Activated T-cell treated with anti-CD3 and anti-CD28 coated beads, Interleukin-2, amount 50 U/mL, for 1 hour (primary cell): ENCODE measurements at places on chromosomes 4 and X.

GRCh38 chr4:76784237-76784636 lies 113.7 kb downstream of the SOWAHB start:
- DNase-seq: no peak

- DNase-seq: no peak
Observed at GRCh38 chr4:88008122-88008742, 797 bp downstream of the PKD2 start.

DNA sequence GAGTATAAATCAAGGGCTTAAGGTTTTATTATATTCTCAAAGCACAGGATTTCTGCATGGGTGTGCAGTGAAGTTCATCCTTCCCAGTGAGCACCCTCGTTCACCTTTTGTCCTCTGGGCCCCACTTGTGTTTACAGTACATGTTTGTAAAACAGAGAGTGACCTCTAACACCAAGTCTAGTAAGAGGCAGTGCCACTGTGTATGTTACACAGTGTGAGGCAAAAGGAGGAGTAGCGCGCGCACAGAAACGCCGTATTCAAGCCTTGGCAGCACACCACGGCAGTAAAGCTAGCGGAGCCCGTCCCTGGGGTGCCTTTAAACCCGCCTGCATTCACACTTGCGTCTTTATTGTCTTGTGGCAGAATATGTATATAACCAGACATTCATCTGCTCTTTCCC lies 51.9 kb downstream of the CCNI start:
- DNase-seq: no peak

GRCh38 chrX:67784712-67785111 lies 240.9 kb downstream of the AR start:
- no peak for DNase-seq

DNA sequence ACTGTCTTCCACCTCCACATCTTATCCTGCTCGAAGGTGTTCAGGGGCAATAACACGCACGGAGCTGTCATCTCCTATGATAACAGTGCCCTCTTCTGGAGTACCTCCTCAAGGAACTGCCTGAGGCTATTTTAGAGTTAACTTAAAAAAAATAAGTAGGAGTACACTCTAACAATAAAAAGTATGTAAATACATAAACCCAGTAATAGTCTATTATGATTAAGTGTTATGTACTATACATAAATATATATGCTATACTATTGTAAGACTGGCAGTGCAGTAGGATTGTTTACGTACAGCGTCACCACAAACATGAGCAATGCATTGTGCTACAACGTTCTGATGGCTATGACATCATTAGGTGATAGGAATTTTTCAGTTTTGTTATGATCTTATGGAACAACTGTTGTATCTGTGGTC lies 34.5 kb upstream of the TLR2 start:
- DNase-seq: no peak

- no peak for DNase-seq
Observed at GRCh38 chrX:115503099-115503498, 57.9 kb upstream of the PLS3 start.

- DNase-seq: no peak
Observed at GRCh38 chrX:118212817-118213183, 96.2 kb upstream of the KLHL13 start.

DNA sequence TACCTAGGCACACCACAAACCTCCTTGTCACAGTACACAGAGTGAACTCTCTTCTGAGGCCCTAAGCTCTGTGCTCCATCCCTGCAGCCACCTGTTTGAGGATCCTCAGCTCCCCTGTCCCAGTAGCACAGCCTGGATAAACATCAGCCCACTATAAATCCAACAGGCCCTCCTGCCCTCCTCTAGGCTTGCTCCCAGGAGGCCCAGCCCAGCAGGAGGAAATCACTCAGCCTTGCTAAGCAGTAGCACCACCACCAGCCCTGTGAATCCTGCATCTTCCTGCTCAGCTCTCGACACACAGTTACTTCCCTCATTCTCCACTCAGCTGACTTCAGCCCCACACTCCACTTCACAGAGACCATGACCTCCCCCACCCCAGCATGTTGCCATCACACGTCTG lies 273.9 kb downstream of the BCOR start:
- no peak for DNase-seq

GRCh38 chr4:40375620-40376019 lies 40.5 kb downstream of the CHRNA9 start:
- DNase-seq: no peak

GRCh38 chr4:3810111-3810680 lies 44.0 kb downstream of the ADRA2C start:
- no peak for DNase-seq

GRCh38 chr4:152605031-152605430 lies 69.1 kb upstream of the FBXW7 start:
- no peak for DNase-seq

DNA sequence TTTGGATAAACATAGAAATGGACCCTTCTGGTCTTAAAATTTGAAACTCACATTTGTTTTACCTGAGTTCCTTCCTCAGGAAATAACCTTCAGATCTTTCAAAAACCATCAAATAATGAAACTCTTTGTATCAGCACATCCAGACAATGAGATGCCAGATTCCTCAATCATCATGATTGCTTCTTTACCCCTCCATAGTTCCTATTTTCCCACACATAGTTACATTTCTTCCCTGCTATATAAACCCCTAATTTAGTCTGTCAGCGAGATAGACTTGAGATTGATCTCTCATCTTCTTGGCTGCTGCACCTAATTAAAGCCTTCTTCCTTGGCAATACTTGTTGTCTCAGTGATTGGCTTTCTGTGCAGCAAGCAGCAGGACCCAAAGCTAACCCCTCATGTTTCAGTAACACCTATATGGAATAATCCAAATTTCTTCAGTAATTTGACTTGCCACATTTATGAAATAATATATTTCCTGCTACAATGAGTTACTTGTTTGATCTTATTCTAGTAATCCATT lies 83.9 kb upstream of the BANK1 start:
- no peak for DNase-seq

GRCh38 chr4:41160012-41160789 lies 54.1 kb downstream of the APBB2 start:
- no peak for DNase-seq

DNA sequence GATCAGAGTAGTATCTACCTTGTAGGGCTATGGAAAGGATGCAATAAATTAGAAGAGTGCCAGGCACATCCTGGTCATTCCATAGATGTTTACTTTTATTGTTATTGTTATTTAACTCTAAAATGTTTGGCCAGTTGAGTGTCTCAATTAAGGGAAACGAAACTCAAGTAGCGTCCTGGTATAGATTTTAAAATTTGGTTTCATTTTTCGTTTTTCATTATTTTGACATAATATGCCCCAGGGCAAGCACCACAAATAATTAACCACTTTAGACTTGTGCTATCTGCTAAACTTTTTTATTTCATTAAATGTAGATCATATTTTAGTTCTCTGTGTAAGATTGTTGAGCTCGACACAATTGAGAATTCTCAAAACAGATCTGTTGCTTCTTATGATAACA lies 179.7 kb upstream of the PRPS2 start:
- DNase-seq: no peak

GRCh38 chrX:13581554-13581953 lies 12.2 kb downstream of the EGFL6 start:
- no peak for DNase-seq

DNA sequence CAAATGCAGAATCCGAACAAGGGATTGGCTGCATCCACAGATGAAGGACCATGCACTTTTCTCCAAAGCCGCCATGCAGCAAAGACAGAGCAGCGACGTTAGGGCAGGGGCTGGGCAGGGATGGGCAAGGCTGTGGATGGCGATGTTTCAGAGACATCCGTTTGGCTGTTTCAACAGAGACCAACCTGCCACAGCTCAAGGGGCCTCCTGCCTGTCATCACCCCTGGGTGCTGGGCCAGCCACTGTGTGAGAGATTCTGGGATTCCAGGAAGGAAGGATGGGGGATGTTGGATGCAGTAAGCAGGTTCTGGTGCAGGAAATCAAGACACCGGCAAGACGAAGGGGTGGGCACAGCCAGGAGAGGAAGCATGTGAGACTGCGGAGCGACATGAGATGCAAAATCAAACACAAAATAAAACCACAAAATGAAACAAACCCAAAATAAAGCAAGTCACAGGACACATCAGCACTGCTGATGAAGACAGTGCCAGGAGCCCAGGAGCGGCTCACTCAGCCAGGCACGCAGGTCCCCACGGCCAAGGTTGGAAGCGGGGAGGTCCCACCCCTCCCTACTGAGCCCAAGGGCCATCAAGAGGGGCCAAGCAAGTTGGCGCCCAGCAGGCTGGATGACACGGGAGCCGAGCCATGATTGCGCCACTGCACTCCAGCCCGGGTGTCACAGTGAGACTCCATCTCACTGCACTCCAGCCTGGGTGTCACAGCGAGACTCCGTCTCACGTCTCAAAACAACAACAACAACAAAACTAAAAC lies 68.1 kb downstream of the FAM53A start:
- no peak for DNase-seq

GRCh38 chrX:106612393-106612763 lies 600 bp downstream of the RADX start:
- DNase-seq: no peak

DNA sequence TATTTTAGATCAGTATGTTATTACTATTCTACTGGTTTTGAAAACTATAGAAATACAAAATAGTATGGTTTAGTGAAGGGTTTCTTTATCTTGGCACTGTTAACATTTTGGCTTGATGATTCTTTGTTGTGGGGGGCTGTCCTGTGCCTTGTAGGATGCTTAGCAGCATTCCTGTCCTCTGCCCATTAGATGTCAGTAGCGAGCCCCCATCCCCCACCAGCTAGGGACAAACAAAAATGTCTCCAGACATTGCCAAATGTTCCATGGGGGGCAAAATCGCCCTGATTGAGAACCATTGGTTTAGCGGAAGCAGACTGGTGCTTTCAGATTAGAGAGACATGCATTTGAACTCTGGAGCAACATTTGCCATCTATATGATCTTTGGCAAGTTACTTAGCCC lies 23.3 kb downstream of the SPARCL1 start:
- DNase-seq: no peak

- no peak for DNase-seq
Observed at GRCh38 chr4:156981262-156981769, 9.7 kb upstream of the PDGFC start.

DNA sequence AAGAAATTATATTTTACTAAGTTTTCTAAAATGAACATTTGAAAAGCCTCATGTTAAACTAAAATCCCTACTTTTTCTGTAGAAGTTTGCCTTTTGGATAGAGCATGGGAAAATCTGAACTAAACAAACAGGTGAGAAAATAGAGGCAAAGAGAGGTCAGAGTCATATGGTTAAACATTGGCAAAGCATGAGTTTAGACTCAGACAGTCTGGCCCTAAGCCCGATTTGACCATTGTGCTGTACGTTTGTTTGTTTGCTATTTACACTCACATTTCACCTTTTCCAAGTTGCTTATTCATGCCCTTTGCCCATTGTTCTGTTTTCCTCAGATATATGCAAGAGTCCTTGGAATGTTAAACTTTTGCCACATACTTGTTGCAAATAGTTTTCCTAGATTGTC lies 85.4 kb downstream of the TIGD2 start:
- no peak for DNase-seq

GRCh38 chrX:48663241-48663640 lies 20.4 kb upstream of the WAS start:
- no peak for DNase-seq

- DNase-seq: no peak
Observed at GRCh38 chr4:54574500-54574899, 83.3 kb upstream of the KIT start.

- no peak for DNase-seq
Observed at GRCh38 chr4:110183058-110183457, 15.4 kb downstream of the ELOVL6 start.

GRCh38 chrX:26558719-26559386 lies 342.9 kb downstream of the MAGEB5 start:
- DNase-seq: no peak

GRCh38 chrX:40267334-40268187 lies 169.8 kb upstream of the BCOR start:
- no peak for DNase-seq

DNA sequence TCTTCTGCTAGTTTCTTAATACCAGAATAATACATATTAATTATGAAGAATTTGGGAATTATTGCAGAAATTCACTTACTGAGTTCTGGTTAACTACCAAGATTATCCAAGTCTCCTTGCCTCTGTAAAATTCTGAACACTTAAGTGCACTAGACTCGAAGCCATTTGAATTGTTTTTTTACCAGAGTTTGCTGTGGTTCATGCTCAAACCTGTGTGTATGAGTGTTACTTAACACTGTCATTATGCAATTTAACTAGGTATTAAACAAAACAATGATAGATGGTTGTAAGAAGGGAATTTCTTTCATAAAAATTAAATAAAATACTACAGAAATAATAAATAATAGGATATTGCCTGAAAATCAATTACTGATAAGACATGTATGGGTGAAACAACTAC lies 145.6 kb upstream of the FAT4 start:
- no peak for DNase-seq

DNA sequence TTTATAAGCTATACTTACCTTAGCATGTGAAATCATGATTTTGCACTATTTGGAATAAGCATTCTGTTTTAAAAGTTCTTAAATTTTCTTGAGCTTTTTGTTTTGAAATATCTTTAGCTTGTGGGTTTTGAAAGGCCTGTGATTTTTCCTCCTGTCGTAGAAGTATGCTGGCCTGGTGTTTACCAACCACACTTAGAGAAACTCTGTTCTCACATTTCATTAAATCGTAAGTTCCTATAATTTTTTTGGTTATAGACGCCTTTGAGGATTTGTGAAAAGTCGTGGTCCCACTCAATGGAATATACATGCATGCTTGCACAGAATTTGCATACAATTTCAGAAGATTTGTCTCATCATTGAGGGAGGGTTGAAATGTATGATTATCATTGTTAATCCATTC lies 63.6 kb downstream of the PDLIM5 start:
- DNase-seq: no peak

DNA sequence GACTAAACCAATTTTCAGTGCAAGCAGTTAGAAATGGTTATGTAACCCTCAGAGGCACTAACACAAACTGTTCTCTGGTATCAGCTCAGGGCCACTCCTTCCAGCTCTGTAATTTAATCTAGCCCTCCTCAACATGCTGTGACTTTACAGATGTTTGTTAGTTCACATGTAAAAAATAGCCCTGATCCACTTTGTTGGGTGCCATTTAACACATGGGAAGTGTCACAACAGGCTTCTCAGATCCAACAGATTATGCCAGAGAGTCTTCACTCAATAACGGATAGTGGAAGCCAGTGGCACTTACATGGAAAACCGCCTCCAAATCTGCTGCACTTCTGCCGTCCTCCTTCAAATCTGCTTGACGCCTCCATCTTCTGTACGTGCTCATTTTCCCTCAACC lies 51.6 kb downstream of the ATP8A1 start:
- no peak for DNase-seq

GRCh38 chrX:13304052-13304451 lies 15.8 kb downstream of the ATXN3L start:
- DNase-seq: no peak

GRCh38 chr4:8507196-8507570 lies 66.6 kb downstream of the TRMT44 start:
- DNase-seq: no peak

GRCh38 chr4:45004326-45004725 lies 278.0 kb upstream of the GNPDA2 start:
- DNase-seq: no peak

GRCh38 chr4:7815562-7815961 lies 124.1 kb downstream of the AFAP1 start:
- DNase-seq: no peak

- DNase-seq: no peak
Observed at GRCh38 chr4:79017481-79017880, 78.2 kb upstream of the PAQR3 start.

- DNase-seq: no peak
Observed at GRCh38 chr4:6806924-6807626, 24.5 kb downstream of the KIAA0232 start.

GRCh38 chrX:44162964-44163475 lies 180.5 kb downstream of the EFHC2 start:
- DNase-seq: no peak
